ENCODE measurements at places on chromosomes 11 and 22.

DNA sequence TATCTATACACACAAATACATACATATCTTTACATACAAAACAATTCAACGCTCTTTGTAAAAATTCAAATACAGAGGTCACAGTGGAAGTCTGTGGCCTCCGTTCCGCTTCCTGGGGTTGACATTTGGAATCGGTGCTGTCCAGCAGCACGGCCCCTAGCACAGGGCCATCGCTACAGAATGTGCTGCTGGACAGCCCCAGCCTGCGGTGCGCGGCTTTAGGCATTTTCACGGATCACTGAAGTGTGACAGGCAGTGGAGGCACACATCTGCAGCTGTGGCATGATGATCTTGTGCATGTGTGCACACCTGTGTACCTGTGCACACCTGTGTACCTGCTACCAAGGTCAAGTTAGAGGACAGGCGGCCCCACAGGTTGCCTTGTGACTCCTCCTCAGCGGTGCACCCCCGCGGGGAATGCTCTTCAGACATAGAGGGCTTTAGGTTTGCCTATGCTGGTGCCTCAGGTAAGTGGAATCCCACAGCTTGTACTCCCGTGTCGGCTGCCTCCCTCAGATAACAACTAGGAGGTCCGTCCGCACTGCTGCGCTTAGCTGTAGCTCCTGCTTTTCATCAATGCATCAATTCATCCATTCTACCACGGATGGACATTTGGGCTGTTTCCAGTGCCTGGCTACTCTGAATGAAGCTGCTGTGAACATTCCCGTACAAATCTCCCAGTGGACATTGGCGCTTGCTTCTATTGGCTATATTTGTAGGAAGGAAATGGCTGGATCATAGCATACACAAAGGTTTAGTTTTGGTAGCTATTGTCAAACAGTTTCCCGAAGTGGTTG lies 29.9 kb downstream of the GAL start:
- DNase-seq, result peak; percentile 72

- DNase-seq, result peak; percentile 79
Observed at GRCh38 chr11:75280227-75280701, 39.7 kb downstream of the TPBGL start.

- DNase-seq, result no peak
Observed at GRCh38 chr22:48210198-48210580, 1447.7 kb downstream of the TBC1D22A start.

DNA sequence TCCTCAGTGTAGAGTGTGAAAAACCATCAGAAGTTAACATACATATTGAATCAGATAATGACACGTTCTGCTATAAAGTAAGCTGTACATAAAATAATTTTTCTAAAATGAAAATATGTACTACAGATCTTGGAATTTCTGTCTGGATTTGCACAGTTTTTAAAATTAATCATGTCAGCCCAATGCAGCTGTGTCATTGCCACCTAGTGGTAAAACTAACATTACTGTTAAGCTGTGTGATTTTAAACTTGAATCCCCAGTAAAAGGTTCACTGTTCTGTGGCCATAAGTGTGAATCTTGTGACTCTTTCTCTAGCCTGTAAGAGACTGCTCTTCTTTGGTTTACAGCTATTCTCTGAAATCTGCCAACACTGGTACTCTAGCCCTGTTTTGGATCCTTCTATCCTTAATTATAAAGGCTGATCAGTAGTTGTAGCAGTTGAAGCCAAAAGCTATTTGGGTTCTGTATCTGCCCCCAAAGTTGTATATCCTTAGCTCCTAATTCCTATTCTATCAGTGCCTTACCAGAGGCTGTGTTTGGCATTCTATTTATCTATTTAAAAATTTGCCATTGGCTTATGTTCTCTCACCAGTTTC lies 4.0 kb downstream of the JRKL start:
- DNase-seq, result peak; percentile 79

- DNase-seq, result no peak
Observed at GRCh38 chr11:79087238-79087960, 353.4 kb downstream of the TENM4 start.

- DNase-seq, result no peak
Observed at GRCh38 chr11:117840881-117841550, 16.5 kb upstream of the FXYD2 start.

DNA sequence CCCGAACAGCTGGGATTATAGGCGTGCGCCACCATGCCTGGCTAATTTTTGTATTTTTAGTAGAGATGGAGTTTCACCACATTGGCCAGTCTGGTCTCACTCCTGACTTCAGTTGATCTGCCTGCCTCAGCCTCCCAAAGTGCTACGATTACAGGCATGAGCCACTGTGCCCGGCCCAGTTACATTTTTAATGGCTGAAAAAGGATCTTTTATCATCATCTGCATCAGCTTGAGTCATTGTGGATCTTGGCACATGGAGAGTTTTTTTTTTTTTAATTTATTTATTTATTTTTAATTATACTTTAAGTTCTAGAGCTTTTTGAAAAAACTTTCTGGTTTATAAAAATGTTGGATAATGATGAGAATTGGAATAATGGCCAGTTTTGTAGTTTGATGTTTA lies 8.6 kb downstream of the IGHMBP2 start:
- DNase-seq, result no peak

DNA sequence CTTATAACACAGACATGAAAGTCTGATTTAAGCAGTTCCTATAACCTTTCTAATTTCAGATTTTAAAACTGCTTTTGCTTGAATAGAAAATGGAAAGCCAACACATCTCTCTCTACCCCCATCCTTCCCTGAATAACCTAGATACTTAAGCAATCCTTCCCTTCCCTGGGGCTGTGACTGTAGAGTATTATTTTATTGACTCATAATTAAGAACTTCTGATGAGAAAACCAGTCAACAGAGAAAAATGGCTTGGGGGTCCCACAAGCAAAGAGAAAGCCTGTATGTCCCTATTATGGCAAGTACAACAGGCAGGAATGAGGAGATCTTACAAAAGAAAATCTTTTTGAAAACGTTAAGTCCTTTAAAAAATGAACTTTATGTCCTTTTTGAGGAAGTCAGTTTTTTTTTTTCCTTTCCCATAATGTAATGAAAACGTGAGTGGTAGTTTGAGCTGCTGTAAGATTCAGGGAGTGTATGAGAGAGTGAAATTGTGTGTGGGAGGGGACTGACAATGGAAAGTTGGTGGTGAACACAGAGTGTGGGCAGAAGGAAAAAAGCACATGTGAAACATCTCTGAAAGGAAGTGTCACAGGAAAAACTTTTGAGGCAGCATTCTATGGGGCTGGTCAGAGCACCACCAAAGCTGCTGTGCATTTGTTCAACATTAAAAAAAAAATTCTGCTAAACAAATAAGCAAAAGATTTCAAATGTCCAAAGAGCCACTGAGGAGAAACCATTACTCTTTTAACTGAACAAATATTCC lies 154.6 kb downstream of the MAML2 start:
- peak; percentile 56 for DNase-seq

GRCh38 chr11:112176077-112176476 lies 765 bp downstream of the BCO2 start:
- DNase-seq, result no peak

DNA sequence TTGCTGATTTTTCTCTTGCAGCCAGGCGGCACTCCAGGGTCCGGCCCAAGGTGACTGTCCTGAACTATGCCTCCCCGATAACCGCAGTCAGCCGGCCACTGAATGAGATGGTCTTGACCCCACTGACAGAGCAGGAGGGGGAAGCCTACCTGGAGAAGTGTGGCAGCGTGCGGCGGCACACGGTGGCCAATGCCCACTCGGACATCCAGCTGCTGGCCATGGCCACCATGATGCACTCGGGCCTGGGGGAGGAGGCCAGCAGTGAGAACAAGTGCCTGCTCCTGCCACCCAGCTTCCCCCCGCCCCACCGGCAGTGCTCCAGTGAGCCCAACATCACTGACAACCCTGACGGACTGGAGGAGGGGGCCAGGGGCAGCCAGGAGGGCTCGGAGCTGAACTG lies 47.8 kb downstream of the TRAF6 start:
- no peak for DNase-seq

DNA sequence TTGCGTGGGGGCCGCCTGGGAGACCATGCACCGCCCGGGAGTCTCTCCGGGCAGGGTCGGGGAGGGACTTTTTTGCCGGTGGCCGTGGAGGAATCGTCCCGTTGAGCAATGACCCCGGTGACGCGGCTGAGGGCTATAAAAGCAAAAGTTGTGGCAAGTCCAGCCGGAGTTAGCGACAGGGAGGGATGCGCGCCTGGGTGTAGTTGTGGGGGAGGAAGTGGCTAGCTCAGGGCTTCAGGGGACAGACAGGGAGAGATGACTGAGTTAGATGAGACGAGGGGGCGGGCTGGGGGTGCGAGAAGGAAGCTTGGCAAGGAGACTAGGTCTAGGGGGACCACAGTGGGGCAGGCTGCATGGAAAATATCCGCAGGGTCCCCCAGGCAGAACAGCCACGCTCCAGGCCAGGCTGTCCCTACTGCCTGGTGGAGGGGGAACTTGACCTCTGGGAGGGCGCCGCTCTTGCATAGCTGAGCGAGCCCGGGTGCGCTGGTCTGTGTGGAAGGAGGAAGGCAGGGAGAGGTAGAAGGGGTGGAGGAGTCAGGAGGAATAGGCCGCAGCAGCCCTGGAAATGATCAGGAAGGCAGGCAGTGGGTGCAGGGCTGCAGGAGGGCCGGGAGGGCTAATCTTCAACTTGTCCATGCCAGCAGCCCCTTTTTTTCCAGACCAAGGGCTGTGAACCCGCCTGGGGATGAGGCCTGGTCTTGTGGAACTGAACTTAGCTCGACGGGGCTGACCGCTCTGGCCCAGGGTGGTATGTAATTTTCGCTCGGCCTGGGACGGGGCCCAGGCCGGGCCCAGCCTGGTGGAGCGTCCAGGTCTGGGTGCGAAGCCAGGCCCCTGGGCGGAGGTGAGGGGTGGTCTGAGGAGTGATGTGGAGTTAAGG lies at the start of gene NEAT1:
Gene NEAT1, plus strand, starts transcription at position 166 of the 883 bp plus-strand sequence.
- DNase-seq, result peak; percentile 96

GRCh38 chr11:102781676-102782075 lies 1.2 kb upstream of the MMP10 start:
- DNase-seq, result no peak

- no peak for DNase-seq
Observed at GRCh38 chr11:5226732-5227310, at the start of gene HBB. Gene HBB (minus strand): TSS chr11:5227071. CDS start chr11:5227021, 50 bp downstream.

GRCh38 chr22:23566705-23567475 lies 13.2 kb downstream of the IGLL1 start:
- no peak for DNase-seq

DNA sequence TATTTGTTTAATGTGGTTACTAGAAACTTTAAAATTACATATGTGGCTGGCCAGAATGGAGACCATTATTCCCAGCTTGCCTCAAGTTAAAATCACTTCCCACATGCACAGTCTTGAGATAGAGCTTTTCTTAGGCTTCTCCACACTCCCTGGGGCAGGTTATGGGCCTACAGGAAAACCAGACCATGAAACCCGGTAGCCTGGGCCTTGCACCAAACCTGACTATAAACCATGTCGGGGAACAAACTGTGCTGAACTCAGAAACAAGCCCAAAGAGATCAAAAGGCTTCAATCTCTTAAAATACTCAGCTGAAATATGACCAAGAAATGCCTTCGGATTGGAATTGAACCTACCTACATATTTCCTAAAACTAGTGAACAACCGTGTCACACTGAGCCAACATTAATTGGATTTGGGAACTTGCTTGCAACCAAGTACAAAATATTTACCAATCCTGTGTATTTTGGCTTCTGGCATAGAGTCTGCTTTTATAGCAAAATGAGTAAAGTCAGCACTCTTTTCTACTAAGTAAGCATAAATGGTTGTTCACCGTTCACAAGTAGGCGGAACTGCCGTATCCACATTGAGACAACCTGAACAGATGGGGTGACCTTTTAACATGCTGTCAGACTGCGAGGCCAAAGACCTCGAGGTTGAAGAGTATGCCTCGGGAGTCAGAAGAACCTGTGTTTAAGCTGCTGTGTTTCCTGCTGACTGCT lies 199.5 kb downstream of the FAM76B start:
- no peak for DNase-seq
